ENCODE measurements at places on chromosomes 1 and 21.

GRCh38 chr1:20496241-20496661 lies 10.2 kb upstream of the CAMK2N1 start:
- DNase-seq = peak; percentile 90

DNA sequence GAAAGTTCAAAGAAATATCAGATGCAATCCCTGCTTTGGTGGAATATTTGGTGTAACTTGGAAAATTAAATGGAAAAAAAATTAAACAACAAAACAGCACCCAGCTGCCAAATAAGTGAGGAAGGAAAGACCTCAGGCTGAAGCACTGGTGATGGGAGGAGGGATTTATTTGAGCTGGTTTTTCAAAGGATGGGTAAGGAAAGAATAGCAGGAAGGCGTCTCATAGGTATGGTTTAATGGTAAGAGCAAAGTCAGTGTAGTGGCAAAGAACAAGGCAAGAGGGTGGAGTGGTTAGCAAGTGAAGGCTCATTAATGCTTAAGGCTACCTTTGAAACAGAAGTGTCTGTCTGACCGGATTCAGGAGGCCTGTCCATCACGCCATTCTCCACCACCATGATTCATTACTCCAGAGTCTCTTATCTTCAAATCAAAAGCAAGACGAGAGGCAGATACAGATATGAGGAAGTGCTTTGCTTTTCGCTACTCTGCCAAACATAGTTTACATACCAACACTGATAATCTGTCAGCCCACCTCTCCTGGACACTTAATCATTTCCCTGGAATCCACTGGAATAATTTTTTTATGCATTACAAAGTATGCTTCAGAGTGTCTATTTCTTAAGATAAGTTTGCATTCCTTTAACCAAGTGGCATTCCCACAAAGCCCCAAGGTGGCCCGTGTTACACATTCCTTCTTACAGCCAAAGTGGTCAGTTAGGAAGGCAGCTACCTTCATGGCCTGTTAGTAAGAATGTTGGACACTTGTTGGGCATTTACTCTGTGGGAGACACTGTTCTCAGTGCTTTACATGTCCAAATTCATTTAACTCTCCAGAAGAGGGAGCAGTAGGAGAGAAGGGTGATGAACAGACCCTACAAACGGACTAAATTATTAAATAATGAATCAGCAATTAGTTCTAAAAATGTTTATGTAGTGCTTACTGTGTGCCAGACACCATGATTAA lies 146.6 kb downstream of the ROR1 start:
- DNase-seq = peak; percentile 77

DNA sequence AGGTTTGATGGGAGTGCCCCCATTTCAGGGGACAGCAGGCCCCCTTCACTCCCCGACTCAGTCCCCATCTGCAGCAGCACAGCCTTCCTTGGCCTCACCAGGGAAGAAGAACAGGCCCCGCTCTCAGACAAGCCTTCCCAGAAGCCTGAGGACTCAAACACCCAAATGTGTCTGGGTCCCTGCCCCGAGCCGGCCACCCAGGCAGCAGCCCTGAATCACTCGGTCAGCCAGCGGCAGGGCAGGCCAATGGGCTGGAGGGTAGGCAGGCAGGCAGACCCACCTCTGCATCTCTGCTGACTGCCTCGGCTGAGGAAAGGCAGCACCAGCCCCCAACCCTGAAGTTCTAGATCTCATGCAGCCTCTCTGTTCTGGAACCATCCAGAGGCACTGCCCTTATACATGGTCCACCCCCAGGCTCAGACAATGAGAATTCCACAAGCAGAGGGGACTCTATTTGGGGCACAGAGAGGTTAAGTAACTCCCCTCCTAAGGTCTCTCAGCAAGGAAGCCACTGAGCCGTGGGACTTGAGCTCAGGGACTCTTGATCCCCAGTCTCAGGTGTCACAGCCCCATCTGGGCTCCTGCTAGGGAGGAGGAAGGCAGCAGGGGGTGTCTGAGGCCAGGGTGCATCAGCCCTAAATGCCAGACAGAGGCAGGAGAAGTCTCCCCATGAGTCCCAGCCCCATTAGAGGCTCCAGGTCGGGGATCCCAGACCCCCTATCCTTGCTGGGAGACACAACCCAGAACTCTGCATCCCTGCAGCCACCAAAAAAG lies 33.2 kb upstream of the RUNX3 start:
- no peak for DNase-seq

DNA sequence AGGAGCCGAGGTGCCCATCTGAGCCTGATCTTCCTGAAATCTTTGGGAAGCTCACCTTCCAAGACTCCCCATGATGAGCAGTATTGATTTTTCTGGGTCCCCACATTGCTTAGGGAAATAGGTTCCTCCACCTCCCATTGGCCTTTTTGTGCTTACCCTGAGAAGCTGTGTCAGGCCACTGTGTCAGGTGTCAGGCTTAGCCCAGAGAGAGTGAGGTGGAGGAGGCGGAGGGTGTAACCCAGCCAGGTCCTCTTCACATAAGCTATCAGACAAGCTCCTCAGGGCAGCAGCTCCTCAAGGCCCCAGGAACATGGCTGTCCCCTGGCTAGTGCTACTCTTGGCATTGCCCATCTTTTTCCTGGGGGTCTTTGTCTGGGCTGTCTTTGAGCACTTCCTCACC lies 352 bp downstream of the AADACL4 start:
- DNase-seq = no peak

GRCh38 chr1:232301246-232301645 lies 328.7 kb downstream of the SIPA1L2 start:
- no peak for DNase-seq

GRCh38 chr21:17660452-17660851 lies 47.8 kb upstream of the BTG3 start:
- DNase-seq = peak; percentile 28

DNA sequence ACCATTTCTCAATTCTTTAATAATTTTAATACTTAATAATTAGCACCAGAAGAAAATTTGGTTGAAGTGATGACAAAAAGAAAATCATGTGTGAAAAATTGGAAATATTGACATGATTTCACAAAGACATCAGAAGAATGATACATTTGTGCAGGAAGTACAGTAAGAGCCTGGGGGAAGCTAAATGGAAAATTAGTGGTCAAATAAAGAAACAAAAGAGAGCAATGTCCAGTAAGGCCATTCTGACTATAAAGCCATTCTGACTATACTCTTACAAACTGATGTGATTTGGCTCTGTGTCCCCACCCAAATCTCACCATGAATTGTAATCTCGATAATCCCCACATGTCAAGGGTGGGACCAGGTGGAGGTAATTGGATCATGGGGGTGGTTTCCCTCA lies 48.6 kb upstream of the KCNE1 start:
- no peak for DNase-seq

DNA sequence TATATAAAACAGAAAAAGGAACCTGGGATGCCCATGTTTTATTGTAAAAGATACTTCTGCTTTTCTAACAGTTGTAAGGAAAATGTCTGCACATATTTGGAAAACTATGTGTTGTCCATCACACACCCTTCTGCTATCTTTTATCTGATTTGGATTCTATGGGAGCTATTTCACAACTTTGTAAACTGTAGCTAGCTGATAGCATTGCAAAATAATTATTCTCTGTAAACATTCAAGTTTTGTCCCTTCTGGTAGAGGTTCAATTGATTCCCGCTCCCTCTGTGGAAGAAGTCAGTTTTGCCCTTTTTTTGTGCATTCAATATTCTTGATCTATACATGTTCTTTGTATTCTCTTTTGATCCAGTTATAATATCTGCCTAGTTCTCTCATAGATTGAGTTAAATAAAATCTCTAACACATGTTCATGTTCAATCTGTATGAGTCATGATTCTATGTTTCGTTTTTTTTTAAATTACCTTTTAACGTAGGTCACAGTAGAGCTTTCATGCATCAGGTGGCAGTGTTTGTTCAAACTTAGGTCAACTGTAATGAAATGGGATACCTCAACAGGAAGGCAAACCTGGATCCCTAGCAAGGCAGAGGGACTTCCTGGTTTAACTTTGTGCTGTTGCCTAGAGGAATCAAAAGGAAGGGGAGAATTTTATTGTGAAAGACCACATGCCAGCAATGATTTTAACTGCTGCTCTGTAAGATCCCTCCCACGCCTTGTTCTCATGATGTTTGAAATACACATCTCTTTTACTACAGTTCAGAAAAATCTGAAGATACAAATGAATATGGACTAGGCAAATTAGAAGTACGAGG lies 26.0 kb upstream of the BCL9 start:
- DNase-seq = peak; percentile 50

- peak; percentile 72 for DNase-seq
Measured at GRCh38 chr1:154730259-154730658, 122.3 kb upstream of the ADAR start.

DNA sequence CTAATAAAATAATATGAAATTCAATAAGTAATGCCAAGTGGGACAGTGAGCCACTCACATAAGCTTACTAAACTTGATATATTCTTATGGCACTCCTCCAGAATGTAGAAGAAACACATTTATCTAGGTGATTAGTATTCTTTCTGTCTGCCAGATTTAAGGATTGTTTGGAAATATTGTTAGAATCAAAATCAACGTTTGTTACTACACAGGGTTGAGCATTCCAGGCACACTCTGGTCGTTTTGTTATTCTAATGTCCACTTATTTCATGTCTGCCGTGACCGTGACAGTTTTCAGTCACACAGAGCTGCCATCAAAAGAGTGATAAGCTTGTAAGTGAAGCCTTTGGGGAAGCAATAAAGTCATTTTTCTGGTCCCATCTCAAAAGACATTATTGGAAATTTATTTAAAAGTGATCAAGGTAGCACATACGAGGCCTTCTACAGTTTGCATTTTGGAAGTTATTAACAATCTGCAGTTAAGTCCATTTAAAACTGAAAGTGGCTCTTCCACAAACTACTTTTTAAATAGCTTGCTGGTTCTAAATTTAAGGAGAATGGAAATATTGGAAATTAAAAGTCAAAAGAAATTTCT lies 38.0 kb downstream of the NFIA start:
- no peak for DNase-seq

DNA sequence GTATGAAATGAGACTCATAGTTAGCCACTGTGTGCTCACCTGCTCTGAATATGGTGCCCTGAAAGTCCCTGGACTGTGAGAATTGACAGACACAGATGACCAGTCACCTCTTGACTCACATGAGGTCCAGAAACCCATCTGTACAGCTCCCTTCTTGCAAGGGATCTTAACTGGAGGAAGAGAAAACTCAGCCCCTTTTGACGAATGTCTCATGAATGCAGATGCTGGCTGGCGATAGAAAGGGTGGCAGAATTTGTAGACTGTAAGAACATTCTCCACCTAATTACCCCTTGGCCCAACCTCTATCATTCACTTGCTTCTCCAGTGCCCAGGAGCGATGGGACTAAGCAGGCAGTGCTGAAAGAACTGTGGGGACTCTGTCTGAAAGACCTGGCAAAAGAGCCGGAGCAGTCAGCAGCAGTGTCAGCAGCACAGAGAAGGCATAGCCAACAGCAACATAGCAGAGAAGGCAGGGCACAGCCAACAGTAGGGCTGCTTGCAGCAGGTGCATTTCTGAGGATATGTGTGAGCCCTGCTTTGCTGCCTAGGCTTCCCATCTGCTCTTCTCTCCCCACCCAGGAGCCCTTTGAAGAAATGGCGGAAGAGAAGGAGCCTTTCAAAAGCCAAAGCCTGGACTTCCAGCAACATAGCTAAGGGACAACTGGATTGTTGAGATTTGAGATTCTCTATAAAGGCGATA lies 25.8 kb upstream of the IFNGR2 start:
- DNase-seq = no peak

DNA sequence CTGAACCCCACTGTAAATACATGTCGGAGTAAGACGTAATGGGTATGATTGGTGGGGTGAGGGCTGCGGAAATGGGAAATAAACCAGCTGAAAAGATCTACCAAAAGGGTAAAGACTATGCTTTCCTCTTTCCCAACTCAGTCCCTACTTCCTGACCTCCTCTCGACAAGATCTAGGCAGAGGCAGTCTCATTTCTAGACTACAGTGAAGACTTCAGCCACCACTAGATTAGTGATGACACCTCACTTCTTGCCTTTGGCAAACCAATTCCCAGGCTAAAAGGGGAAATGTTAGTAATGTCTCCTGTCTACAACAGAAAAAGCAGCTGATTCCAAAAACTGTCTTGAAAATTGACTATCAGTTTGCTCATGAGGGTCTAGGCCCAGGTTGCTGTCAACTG lies 219.9 kb downstream of the ASTN1 start:
- no peak for DNase-seq

Measured in fibroblast of lung (primary cell).